CD4-positive, alpha-beta memory T cell (primary cell): ENCODE measurements at places on chromosomes 1 and 21.

DNA sequence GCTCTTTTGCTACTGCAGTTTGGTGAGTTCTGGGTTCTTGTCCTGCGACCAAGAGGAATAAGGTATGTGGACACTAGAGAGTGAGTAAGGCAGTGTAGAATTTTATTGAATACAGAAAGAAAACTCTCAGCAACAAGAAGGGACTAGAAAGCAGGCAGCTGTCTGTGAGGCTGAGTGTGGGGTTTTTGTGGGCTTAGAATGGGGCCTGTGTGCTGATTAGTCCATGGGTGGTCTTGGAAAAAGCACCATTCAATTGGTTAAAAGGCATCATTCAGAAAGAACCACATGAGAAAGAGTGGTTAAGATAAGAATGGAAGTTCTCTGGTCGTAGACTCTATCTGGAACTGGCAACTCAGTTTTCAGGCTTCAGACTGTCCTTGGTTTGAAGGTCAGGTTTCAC lies 298.8 kb downstream of the TGFB2 start:
- no peak overlapping the region for H3K4me3 ChIP-seq
- H3K27me3 ChIP-seq, result no peaks in the 10 kb centered on the region
- no peaks in the 10 kb centered on the region for H3K36me3 ChIP-seq
- DNase-seq, result no peak
- H3K4me1 ChIP-seq, result no peaks in the 10 kb centered on the region
- no peak overlapping the region for H3K27ac ChIP-seq

DNA sequence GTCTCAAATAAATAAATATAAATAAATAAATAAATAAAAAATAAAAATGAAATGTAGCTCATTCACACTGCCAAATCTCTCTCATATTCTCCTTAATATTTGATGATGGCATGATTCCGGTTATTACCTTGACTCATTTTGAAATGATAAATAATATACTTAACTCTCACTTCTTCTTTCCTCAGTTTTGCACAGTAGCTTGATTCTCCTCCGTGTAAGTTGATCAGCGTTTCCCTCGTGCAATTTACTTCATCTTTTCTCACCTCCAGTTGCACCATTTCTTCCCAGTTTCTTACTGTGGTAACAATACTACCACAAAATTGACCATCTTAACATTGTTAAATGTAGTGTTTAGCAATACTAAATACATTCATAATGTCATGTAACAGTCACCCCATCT lies 111.6 kb downstream of the RIPK4 start:
- no peak overlapping the region for H3K4me3 ChIP-seq
- no peak for DNase-seq
- H3K36me3 ChIP-seq, result no peaks in the 10 kb centered on the region
- H3K27ac ChIP-seq, result no peak overlapping the region
- H3K4me1 ChIP-seq, result no peaks in the 10 kb centered on the region
- H3K27me3 ChIP-seq, result no peaks in the 10 kb centered on the region

- H3K4me1 ChIP-seq, result no peaks in the 10 kb centered on the region
- no peak overlapping the region for H3K27ac ChIP-seq
- H3K4me3 ChIP-seq, result no peak overlapping the region
- H3K27me3 ChIP-seq, result no peaks in the 10 kb centered on the region
- DNase-seq, result no peak
These were observed 58.6 kb downstream of the MEGF6 start for GRCh38 chr1:3552751-3553150.

DNA sequence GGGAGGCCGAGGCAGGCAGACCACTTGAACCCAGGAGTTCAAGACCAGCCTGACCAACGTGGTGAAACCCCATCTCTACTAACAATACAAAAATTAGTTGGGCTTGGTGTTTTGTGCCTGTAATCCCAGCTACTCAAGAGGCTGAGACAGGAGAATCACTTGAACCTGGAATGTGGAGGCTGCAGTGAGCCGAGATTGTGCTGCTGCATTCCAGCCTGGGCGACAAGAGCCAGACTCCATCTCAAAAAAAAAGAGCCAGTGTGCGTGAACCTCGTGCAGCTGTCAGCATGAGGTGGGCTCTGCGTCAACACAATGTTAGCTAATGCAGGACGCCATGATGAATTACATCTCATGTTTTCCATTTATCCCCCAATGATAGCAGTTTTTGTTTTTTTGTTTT lies 110.7 kb upstream of the SLC45A1 start:
- H3K27ac ChIP-seq, result no peak overlapping the region
- H3K27me3 ChIP-seq, result no peaks in the 10 kb centered on the region
- H3K4me3 ChIP-seq, result no peak overlapping the region
- no peaks in the 10 kb centered on the region for H3K36me3 ChIP-seq

GRCh38 chr1:61334718-61335589 lies 252.6 kb downstream of the NFIA start:
- no peaks in the 10 kb centered on the region for H3K27me3 ChIP-seq
- no peak overlapping the region for H3K27ac ChIP-seq
- H3K4me3 ChIP-seq, result no peak overlapping the region
- no peaks in the 10 kb centered on the region for H3K36me3 ChIP-seq
- DNase-seq, result no peak

DNA sequence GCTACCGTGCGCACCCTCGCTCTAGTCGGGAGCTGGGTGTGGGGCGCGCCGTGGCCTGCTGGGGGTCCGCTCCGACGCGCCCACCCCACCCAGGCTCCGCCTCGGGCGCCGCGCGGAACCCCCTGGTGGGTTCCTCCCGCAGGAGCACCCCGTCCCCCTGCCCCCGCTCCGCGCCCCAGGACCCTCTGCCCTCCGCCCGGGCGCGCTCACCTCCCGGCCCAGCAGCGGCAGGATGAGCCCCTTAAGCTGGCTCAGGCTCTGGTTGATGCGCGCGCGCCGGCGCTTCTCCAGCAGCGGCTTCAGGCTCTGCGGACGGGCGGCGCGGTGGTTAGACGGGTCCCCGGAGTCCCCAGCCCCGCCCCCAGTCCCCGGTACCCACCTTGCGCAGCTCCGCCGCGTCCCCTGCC lies 319 bp downstream of the HES2 start:
- no peaks in the 10 kb centered on the region for H3K36me3 ChIP-seq
- no peak overlapping the region for H3K4me3 ChIP-seq
- H3K4me1 ChIP-seq, result peaks cover 33% of the 10 kb centered on the region
- DNase-seq, result no peak
- no peak overlapping the region for H3K27ac ChIP-seq

DNA sequence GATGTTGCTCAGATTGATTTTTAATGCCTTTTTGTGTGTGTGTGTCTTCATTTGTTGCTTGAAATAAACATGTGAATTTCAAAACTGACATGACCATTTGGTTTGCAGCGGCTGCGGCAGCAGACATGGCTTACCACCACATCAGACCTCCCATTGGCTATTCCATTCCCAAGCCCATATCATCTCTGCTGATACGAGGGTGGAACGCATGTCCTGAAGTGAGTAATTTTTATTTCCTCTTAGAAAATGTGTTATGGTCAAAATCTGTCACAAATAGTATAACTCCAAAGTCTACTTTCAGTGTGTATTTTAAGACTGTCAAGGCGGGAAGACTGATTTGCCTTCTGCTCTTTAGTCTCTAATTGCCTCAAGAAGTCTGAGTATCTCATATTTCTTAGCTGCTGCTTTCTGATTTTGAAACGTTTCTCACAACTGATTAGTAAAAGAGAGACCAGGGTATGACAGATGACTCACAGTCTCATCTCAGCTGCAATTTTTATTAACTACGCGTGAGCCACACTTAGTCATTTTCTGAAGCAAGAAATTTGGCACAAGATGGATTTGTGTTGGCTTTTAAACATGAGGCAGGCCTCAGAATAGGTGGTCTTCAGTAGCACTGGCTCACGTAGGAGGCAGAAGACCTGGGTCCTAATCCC lies 49.0 kb downstream of the LRRC53 start:
- DNase-seq, result no peak
- H3K4me3 ChIP-seq, result no peak overlapping the region
- H3K36me3 ChIP-seq, result no peaks in the 10 kb centered on the region
- no peaks in the 10 kb centered on the region for H3K4me1 ChIP-seq

DNA sequence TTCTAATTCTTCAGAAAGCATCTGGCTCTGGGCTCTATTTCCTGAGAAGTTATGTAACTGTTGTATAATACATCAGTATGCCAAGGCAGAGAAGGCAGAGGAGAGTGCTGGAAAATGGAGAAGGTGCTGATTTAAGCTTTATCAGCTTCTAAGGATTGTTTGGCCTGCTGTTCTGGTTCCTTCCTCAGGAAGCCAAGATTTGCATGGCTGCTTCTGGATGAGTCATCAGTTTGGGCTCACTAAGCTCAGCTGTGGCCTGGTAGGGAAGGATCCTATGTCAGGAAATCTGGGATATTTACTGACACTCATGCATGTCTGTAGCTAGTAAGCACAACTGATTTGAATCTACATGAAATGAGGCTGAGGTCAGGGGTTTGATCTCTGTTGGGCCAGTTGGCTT lies 73.2 kb upstream of the ADGRL4 start:
- no peak for DNase-seq
- H3K4me3 ChIP-seq, result no peak overlapping the region
- no peaks in the 10 kb centered on the region for H3K4me1 ChIP-seq
- H3K27ac ChIP-seq, result no peak overlapping the region
- no peaks in the 10 kb centered on the region for H3K27me3 ChIP-seq
